Endothelial cell (in vitro differentiated cells): ENCODE measurements at places on chromosomes 2 and 18.

- DNase-seq = no peak
Measured at GRCh38 chr18:69774831-69775230, 172.8 kb downstream of the CD226 start.

DNA sequence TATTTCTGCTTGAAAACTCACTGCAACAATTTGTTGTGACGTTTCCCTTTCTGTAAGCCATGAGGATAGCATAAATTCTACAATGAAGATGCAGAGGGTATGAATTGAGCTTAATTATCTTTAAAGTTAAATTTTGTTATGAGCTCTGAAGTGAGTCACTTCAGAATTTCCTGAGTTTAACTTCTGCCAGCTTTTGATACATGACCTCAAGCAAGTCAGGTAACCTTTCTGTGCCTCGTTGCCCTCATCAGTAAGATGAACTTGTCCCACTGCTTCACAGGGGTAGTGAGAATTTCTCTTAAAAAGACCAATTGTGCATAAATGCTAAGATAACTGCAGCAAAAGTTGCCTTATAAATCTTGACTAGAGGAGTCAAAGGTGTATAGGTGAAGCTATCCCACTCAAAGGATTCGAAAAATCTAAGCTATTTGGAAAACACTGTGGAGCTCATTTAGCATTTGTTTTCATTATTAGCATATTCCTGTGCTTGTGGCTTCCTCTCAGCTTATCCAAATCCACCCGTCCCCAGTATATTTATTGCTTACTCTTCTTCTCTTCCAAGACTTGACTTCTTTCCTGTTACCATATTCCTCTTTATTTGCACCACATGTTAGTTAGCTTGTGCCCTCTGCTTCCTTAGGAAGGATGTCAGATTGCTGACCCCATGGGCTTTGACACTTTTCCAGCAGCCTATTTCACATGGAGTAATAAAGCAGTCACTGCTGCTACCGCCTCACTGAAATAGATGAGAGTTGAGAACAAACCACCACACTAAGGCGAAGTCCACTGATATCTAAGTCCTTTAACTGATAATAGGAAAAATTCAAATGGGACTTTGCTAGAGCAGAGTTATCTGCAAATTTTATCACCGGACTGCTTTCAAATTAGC is 428.6 kb downstream of the ERBB4 start:
- no peak for DNase-seq

DNA sequence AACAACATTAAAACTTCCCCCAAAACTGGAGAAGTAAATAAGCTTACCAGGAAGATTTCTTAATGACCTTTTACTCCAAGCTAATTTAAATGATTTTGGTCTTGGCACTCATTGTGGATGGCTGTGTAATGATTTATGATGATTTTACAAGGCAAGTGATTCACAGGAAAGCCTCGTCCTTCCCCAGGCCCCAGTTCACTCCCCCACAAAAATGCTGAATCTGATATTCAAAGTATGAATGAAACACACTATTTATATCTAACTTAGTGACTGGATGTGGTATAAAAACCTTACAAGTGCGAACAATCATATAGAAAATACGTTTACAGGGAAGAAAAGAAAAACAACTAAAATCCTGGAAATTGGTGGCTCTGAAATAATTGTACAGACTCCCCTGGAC is 49.8 kb downstream of the ZNF516 start:
- DNase-seq = no peak

DNA sequence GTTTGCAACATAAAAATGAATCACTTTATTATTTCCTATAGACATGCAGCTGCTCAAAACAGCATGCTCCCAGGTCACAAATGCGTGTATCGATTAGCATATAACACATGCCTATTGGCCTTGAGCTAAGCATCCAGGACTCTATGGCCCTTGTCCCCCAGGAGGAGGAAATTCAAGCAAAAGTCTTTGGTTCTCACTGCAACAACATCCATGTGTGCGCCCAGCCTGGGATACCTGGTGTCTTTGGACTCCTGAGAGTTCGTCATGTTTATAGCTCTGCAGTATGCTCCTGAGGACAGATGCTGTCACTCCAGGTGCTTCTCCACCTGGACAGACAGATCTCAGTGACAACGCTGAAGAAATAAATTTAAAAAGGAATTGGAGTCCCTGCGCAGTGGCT is 284.6 kb downstream of the PHLPP1 start:
- no peak for DNase-seq

- no peak for DNase-seq
Measured at GRCh38 chr18:59052965-59053820, 86.5 kb upstream of the SEC11C start.

DNA sequence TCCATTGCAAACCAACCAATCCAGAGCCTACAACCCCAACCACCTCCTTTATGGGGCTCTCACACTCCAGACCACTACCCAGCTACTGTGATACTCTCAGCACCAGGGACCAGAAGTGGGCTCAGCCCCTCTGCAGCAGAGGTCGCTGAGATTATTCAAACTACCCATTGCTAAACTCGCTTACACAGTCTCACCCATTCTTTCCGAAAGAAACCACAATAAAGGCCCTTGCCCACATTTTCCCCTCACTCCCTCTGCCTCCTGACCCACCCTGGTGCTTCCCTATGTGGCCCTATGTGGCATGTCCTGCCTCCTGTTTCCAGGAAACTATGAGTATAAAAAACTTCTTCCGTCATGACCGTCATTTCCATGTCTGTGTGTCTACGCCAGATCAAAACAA is 10.7 kb downstream of the TEX51 start:
- DNase-seq = peak; percentile 1

GRCh38 chr2:68943581-68944568 is 8.8 kb downstream of the GKN2 start:
- peak; percentile 74 for DNase-seq

- no peak for DNase-seq
Measured at GRCh38 chr2:46236006-46236875, 61.0 kb upstream of the EPAS1 start.

- DNase-seq = no peak
Measured at GRCh38 chr2:215565897-215566296, 130.0 kb upstream of the FN1 start.

- no peak for DNase-seq
Measured at GRCh38 chr2:240140920-240141319, 462 bp upstream of the OTOS start.

- DNase-seq = no peak
Measured at GRCh38 chr2:109562421-109562820, 51.3 kb downstream of the SEPTIN10 start.

GRCh38 chr18:35303610-35304009 is 13.6 kb upstream of the ZSCAN30 start:
- DNase-seq = no peak

DNA sequence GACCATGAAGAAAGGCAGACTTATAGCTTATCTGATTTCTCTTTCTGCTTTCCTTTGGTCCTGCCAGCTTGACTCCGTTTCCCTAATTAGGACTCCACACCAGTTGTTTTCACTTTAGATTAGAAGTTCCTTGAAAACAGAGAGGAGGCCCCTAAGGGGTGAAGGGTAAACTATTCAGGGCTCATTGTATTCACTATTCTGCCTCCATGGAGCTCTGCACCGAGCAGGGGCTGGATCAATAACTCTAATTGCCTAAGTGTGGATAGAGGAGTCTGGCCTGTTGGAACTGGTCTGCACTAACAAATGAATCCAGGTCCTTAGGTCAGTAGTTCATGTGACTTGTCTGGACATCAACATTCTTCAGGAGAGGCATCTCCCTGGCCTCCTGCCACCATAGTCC is 36.1 kb upstream of the SKA1 start:
- DNase-seq = no peak

DNA sequence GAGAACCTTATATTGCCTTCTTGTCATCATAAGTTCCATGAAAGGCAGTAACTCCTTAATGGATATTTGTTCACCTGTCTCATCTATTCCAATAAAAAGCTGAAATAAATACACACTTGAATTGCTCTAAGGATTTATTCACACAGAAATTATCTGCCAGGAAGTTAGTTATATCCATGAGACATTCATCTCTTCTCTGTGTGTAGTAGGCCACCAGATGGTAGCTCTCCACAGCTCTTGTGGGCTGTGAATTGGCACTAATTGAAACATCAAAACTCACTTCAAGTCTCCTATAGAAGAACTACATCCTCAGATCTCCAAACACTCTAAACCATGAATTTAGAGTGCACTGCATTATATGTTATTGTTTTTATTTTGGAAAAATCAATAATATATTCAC is 189.6 kb downstream of the DSC3 start:
- DNase-seq = no peak

DNA sequence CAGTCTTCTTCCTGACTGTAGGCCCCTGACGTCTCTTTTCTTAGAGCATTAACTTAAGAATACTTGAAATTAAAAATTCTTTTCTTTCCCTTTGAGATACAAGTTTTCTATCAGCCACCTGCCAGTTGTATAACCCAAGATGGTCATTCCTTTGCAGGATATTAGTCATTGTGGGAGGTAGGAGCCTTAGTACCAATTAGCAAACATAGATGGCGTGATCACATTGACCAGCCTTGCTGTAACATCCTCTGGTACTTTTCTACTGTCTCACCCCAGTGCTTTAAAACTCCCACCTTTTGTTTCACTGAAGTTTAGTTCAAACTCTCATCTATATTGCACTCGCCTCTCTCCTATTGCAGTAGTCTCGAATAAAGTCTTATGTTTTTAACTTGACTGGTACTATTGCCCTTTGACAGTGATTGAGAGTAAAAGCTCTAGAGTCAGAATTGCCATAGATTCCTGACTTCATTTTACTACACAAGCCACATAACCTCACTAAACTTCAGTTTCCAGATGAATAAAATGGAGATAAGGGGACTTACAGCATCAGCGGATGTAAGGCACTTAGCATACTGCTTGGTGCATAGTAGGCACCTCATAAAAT is 74.1 kb downstream of the VRK2 start:
- no peak for DNase-seq

DNA sequence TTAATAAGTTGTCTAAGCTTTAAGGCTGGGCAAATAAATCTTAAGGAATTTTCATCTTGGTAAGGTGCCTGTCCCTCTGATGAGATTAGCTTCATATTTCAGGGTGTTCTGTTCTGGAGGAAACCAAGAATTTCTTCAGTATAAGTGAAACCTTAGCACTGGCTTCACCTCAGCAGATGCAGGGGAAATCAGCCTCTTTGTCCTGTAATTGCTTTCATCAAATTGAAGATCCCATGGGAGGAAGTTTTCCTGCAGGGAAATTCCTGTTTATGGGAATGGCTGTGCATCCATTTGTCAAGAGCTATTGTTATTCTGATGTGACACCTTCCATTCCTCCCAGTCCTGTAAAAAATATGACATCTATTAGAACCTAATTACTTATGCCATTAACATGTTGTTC is 174.5 kb downstream of the PTPRM start:
- no peak for DNase-seq

DNA sequence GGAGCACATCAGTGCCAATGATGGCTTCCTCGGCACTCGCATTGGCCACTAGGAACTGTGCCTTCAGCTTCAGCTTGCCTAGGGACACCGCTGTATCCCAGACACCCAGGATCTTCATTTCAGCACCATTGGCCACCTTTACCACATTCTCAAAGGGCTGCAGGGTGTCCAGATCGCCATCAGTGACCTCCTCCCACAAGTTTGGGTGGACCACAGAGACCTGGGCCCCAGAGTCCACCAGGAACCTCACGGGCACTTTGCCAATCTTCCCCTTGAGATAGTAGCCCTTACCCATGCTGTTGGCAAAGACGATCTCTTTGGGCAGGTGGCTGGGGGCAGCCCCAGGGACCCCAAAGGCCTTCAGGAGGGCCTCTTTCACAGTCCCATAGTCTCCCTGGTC is 610 bp downstream of the ASPRV1 start:
- DNase-seq = no peak

DNA sequence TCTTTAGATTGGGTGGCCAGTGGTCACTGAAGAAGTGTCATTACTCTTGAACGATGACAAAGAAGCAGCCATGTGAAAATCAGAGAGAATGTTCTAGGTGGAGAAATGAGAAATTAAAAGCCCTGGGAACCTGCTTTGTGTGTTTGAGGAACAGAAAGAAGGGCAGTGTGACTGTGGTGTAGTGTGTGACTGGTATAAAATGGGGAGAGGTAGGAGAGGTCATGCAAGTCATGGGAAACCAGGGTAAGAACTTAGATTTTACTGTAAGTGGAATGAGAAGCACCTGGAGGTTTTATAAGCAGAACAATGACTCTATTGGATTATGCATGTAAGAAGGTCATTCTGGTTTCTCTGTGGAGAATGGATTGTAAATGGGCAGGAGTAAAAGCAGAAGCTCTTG is 12.2 kb downstream of the ICOS start:
- DNase-seq = no peak

DNA sequence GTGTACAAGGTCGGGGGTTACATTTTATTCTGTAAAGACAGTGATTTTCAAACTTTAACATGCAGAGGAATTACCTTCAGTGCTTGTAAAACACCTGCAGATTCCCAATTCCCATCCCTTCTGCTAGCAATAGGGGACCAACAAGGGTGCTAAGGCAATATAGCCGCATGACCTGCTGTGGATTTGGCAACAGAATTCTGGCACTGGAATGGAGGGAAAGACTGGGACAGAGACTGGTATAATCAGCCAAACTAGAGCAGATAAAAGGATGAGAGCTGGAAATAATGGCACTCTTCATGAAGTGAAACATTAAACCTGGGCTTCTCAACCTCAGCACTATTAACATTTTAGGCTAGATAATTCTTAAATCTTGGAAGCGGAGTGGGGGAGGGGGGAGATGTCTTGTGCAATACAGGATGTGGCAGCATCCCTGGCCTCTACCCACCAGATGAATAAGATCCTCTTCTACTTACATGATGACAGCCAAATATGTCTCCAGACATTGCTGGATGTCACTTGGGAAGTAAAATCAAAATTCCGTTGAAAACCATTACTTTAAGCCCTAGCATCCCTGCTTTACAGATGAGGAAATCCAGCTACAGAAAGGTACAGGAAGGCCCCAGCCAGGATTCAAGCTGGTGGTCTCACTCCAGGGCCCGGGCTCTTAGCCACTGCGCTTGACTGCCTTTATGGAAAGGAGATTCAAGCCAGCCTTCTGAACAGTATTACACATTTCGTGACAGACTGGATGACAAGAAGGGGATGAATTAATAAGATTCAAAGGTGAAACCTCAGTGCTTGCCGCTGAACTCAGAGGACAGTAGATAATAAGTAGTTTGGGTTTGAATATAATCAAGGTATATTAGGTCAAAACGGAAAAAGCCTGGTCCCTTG is 1.7 kb downstream of the EVA1A start:
- no peak for DNase-seq

GRCh38 chr2:234178330-234179030 is 128.0 kb downstream of the SPP2 start:
- no peak for DNase-seq

DNA sequence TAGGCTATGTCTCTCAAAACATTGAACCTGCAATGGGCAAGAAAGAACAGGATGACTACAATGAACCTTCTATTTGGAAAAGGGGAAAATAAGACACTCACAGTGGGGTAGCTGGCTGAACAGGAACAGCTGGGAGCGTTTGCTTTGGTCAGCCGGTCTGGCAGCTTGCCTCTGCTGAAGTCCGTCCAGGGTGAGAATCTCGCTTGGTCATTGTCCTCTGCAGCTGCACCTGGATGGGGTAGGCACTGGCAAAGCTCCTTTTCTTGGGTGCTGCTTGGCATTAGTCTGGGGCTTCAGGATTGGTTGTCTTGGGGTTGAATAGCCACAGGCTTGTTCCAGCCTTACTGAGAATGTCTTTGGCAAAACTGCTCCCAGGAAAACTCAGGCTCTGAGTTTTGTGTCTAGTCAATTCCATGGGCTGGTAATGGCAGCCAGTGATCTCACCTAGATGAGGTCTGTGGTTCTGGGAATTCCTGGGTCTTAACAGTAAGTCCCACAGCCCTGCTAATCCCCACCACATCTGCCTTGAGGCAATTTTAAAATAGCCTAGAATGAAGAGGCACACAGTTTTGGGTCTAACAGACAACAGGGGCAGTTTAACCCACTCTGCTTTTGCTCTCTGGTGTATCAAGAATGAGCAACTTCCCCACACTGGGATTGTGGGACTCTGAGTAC is 13.4 kb downstream of the NEDD4L start:
- DNase-seq = no peak
